Kidney tubule cell (primary cell): ENCODE measurements at places on chromosomes 16 and 17.

DNA sequence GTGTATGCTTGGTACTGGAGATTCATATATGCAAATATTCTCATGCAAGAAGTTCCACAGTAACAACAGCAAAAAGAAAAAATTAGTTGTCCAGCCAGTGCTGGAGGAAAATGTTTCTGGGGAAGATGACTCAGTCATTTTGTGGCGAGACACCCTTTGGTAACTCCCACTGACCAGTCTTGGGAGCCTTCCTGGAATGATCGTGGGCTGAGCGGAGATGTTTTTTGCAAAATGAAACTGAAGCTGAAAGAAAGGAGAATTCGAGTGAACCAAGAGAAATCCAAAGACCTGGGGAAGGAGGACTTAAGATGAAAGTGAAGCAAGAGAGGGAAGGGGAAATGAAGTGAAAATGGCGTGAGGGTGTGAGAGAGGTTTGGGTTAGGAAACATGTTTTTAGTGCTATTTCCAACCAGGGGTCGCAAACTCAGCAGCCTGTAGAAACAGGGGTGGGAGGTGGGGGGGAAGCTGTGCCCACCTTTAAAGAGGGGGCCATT, 5.2 kb downstream of the ITPRIPL2 start:
- peak; percentile 83 for DNase-seq

GRCh38 chr16:68779891-68780290, 42.8 kb downstream of the CDH1 start:
- DNase-seq = no peak

DNA sequence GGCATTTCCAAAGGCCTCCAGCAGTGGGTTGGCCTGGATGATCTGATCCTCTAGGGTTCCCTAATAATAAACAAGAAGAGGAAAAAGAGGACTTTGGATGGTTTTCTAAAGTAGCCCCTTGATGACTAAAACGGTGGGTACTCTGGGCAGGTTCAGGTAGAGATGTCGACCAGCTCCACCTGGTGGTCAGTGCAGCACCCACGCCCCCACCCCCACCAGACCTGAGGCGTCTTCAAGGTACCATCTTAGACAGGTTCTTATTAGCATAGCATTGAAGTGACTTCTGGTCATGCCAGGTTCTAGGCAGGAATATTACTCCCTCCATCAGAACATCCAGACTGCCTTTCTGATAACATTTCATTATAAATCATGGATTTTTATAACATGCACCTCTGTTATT, 15.0 kb downstream of the MYH13 start:
- no peak for DNase-seq

GRCh38 chr17:9021992-9022572, 772 bp downstream of the NTN1 start:
- peak; percentile 22 for DNase-seq

GRCh38 chr17:32553168-32553567, 66.4 kb downstream of the CDK5R1 start:
- no peak for DNase-seq

DNA sequence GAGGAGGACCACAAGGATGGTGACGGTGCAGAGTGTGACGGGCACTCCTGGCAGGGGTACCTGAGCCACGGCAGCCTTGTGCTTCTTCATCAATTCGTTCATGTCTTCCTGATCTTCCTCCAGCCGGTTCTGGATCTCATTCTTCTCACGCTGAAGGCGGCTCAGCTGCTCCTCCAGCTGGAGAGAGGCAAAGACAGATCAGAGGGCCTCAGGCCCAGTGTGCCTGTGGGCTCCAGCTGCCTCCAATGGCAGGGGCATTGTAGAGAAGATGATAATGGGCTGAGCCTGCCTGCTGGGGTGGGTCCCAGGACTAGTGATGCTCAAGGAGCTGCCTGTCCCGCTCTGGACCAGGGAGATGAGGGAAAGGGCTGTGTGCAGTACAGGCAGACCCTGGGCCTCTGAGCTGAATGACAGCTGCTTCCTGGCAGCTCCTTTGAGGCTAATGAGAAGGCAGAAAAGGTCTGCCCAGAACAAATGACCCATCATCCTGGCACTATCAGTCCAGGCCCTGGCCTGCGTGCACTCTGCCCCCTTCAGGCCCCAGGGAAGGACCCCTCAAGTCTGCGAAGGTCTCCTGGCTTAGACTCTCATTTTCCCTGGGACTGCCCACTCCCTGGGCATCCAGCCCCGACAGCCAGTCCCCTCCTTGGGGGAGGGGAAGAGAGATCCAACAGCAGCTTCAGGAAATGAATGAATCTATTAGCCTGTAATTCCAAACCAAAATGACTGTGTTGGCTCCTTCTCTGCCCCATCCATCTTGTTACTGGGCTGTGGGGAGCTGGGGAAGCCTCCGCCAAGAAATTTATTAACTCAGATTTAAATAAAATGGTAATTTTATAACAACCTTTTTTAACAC, 48.0 kb downstream of the PIPOX start:
- DNase-seq = no peak

- no peak for DNase-seq
These were observed at the start of gene HBZ for GRCh38 chr16:152141-153128. Gene HBZ, plus strand, starts transcription at chr16:152644. Its CDS starts 266 bp downstream, at chr16:152910.

GRCh38 chr17:53722407-53722806, 100.3 kb upstream of the KIF2B start:
- DNase-seq = peak; percentile 100

GRCh38 chr17:39569126-39569525, 38.6 kb downstream of the NEUROD2 start:
- DNase-seq = no peak

DNA sequence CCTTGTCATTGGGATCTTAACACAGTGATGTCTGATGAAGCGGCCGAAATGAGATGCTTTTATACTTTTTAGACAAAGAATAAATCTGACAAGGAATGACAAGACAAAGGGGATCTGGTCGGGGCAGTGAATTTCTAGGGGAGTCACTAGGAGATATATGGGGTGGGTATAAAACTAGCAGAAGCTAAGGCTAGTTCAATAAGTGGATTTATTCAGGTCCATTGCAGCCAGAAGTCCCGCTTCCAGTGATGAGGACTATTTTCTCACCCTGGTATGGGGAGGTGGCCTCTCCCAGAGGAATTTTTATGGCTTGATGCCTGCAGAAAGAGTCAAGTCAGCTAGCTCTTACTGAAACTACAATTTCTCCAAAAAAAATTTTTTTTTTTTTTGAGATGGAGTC, 23.9 kb downstream of the SLC38A8 start:
- no peak for DNase-seq

- no peak for DNase-seq
These were observed 925.4 kb downstream of the CDH11 start for GRCh38 chr16:64196444-64196843.

DNA sequence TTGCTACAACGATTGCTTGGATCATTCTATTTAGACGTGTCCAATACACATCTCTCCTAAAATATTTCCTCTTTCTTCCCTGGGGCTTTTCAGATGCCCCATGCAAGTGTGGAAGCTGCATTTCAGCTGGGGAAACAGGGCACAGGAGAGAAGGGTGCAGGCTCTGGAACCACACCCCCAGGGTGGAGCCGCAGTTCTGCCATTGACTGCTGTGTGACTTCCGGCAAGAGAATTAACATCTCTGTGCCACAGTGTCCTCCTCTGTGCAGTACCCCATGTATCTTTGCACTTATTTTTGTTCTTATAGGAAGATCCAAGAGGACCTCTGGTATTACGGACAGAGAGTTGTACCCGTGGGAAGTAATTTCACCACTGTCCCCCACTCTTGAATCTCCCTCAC, 405.3 kb upstream of the EEF2KMT start:
- no peak for DNase-seq

- DNase-seq = peak; percentile 95
These were observed 87.7 kb downstream of the MRM3 start for GRCh38 chr17:869567-870525.
